Activated T-helper 1 cell treated with anti-CD3 and anti-CD28 coated beads, Interleukin-12 subunit alpha, Interleukin-12 subunit beta, Interleukin-2, Interleukin-4 antibody, amounts not matched to agents 30 ng/mL and 10 ng/mL and 1 ng/mL, durations not matched to agents 14 hours and 24 hours and 36 hours (primary cell): ENCODE measurements at places on chromosomes 13 and 19. TPM values are rescaled to one million over a fixed set of nuclear protein-coding genes. Genes with fewer than 3 reads are reported as not detected.

GRCh38 chr19:845707-846521, 5.1 kb downstream of the PRTN3 start:
- no peaks in the 10 kb centered on the region for H3K4me1 ChIP-seq
- no peak overlapping the region for H3K27ac ChIP-seq
- H3K27me3 ChIP-seq: peaks cover 12% of the 10 kb centered on the region
- DNase-seq: no peak
- no peak overlapping the region for H3K4me3 ChIP-seq
- H3K36me3 ChIP-seq: no peaks in the 10 kb centered on the region

- peak overlapping the region; percentile 87 for H3K27ac ChIP-seq
- peaks cover 33% of the 10 kb centered on the region for H3K4me1 ChIP-seq
- peak overlapping the region; percentile 43 for H3K4me3 ChIP-seq
- H3K27me3 ChIP-seq: peaks cover 3% of the 10 kb centered on the region
- DNase-seq: no peak
- peaks cover 5% of the 10 kb centered on the region for H3K36me3 ChIP-seq
These were observed 36.8 kb upstream of the TM9SF2 start for GRCh38 chr13:99464441-99464949.

DNA sequence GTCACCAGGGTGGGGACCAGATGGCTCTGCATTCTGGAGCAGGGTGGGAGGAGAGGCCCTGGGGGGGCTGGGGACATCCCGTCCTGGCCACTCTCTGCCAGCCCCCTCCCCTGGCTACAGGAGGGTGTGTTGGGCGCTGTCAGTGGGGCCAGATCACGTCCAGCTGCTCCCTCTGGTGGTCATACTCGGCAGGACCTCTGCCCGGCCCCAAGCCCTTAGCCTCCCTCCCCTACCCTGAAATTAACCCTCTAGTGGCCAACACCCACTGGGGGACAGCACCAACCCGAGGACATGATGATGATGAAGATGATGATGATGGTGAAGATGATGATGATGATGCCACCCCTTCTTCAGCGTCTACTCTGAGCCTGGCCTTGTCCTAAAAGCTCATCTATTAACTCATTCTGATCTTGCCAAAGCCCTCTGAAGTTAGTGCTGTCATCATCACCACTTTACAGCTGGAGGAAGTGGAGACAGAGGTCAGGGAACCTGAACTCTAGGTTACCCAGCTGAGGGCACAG, 590 bp upstream of the LGI4 start:
- H3K4me3 ChIP-seq: no peak overlapping the region
- peak; percentile 50 for DNase-seq
- peaks cover 3% of the 10 kb centered on the region for H3K27me3 ChIP-seq
- peaks cover 8% of the 10 kb centered on the region for H3K4me1 ChIP-seq
- H3K27ac ChIP-seq: no peak overlapping the region
- H3K36me3 ChIP-seq: no peaks in the 10 kb centered on the region

The WASF3 gene
- 0.07 and 0.13 TPM in 2 replicates for total RNA-seq

- peaks cover 25% of the 10 kb centered on the region for H3K4me1 ChIP-seq
- no peak overlapping the region for H3K27ac ChIP-seq
- no peaks in the 10 kb centered on the region for H3K27me3 ChIP-seq
These were observed 29.2 kb downstream of the COG6 start for GRCh38 chr13:39684531-39685137.

DNA sequence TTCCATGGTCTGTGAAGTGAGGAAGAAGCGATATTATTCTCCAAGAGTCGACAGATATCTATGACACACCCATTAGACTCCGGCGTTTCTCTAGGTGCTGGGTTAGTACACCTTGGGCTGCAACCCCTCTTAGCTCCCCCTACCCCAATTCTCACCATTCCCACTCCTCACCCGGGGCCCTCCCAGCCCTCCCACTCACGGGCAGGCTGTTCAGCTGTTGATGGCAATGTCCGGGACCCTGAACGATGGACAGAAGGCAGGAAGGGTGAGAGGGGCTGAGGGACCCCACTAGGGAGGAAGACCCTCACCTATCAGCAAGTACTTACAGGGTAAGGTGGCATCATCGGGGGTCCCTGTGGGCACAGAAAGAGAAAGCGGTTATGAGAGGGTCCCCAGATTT, 9.2 kb downstream of the LGALS4 start:
- H3K27me3 ChIP-seq: peaks cover 1% of the 10 kb centered on the region
- no peak for DNase-seq
- peaks cover 5% of the 10 kb centered on the region for H3K4me1 ChIP-seq
- peaks cover 2% of the 10 kb centered on the region for H3K36me3 ChIP-seq
- no peak overlapping the region for H3K4me3 ChIP-seq
- no peak overlapping the region for H3K27ac ChIP-seq

GRCh38 chr19:3585301-3586126, at the start of gene GIPC3:
GIPC3 (plus strand) TSS chr19:3585478; CDS start chr19:3585598, 120 bp downstream.
- DNase-seq: no peak
- no peak within 1 kb of the TSS for H3K27ac ChIP-seq
- no peaks in the 10 kb centered on the region for H3K36me3 ChIP-seq
- peaks cover 6% of the 10 kb centered on the region for H3K27me3 ChIP-seq
- no peaks in the 10 kb centered on the region for H3K4me1 ChIP-seq

- peaks cover 33% of the 10 kb centered on the region for H3K36me3 ChIP-seq
- H3K27me3 ChIP-seq: no peaks in the 10 kb centered on the region
- peaks cover 28% of the 10 kb centered on the region for H3K4me1 ChIP-seq
- H3K4me3 ChIP-seq: no peak overlapping the region
- no peak for DNase-seq
These were observed 31.4 kb downstream of the DNAJC3 start for GRCh38 chr13:95708391-95708774.
